A375 (cell line): ENCODE measurements at places on chromosomes 4 and X. TPM values are rescaled to one million over a fixed set of nuclear protein-coding genes. Genes with fewer than 3 reads are reported as not detected.

HDAC8 gene
- 32.4 and 37.5 TPM in 2 replicates for total RNA-seq

TEX13D gene
- total RNA-seq, result 0.11 and 0.26 TPM in 2 replicates

CLDN2 gene
- 0.08 and 0.11 TPM in 2 replicates for total RNA-seq

SPANXA1 gene
- 18.7 and 37.4 TPM in 2 replicates for total RNA-seq

KCTD8 gene
- total RNA-seq, result 0.30 and 0.58 TPM in 2 replicates

PCDH7 gene
- 2.0 and 3.5 TPM in 2 replicates for total RNA-seq

ZMAT1 gene
- 0.04 and 0.05 TPM in 2 replicates for total RNA-seq
